ENCODE measurements at places on chromosomes 7 and 10.
A peak's percentile ranks its signal among the peaks of the same experiment; 100 is the strongest.

DNA sequence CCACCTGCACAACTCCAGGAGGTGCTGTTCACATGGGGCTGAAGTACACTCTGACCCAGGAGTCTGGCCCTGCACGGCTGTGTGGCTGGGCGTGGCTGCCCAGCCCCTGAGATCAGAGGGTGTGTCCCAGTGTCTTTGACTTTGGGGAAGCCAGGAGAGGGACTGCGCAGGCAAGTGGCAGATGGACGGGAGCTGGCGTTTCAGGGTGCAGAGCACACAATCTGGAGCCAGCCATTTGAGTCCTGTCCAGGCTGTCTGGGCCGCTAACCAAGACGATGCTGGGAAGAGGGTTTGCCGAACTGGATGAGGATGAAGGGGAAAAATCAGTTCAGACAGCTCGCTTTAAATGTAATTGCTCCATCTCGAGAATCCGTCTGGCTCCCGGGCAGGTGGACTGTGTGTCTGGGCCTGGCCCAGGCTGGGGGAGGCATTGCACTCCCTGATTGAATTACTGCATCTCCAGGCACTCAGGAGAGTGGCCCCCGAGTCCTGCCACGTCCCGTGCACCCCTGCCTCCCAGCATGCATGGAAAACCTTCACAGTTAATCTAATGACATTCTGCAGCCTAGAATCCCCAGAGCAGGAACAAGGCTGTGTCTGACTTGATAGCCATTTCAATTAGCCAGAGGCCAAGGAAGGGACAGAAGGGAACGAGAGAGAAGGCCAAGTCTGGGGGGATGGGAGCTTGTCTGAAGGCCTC is 120.8 kb upstream of the NANOS1 start:
- H3K36me3 ChIP-seq: no peaks in the 10 kb centered on the region
- no peak for DNase-seq
- H3K4me3 ChIP-seq: no peak overlapping the region
- H3K4me1 ChIP-seq: peaks cover 36% of the 10 kb centered on the region
- H3K27ac ChIP-seq: no peak overlapping the region

- no peak overlapping the region for H3K27ac ChIP-seq
- H3K27me3 ChIP-seq: peaks cover 4% of the 10 kb centered on the region
- H3K4me1 ChIP-seq: peaks cover 40% of the 10 kb centered on the region
- H3K36me3 ChIP-seq: peaks cover 10% of the 10 kb centered on the region
- H3K4me3 ChIP-seq: no peak overlapping the region
Observed at GRCh38 chr10:132560241-132560731, 22.7 kb downstream of the INPP5A start.

DNA sequence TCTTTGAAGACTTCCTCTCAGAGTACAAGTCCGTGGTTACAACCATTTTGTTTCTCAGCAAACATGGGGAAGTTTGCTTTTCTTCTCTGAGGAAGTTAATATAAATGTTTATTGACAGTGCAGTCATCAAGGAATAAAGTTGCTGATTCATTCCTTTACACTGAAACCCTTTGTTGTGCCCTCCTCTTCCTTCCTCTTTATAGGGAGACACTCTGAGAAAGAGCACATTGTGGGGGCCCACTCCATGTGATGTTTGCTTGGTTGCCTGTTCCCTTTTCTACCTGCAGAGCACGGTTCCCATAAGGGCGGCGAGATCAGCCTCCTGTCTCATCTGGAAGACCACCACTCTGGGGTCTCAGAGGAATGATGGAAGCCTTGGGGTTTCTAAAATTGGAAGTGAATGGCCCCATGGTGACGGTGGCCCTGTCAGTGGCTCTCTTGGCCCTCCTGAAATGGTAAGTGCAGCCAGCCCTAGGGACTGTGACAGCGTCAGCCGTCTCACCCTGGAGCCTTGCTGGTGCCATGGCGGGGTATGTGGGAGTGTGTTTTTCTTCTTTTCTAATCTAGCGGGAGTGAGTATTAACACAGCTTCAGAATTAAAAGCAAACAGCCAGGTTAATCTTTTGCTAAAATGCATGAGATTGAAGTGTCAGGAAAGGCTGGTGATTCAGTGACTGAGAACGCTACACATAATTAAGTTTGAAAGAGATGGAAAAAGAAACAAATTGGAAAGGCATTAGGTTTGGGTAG is at the start of gene TBXAS1:
TBXAS1 (plus strand) TSS at position 240 of the 750 bp plus-strand sequence; CDS start at position 367, 127 bp downstream.
- DNase-seq: no peak
- peaks cover 29% of the 10 kb centered on the region for H3K36me3 ChIP-seq
- H3K27ac ChIP-seq: peak within 1 kb of the TSS; percentile 79
- H3K4me1 ChIP-seq: peaks cover 31% of the 10 kb centered on the region
- peaks cover 22% of the 10 kb centered on the region for H3K27me3 ChIP-seq
- H3K4me3 ChIP-seq: peak within 1 kb of the TSS; percentile 39

DNA sequence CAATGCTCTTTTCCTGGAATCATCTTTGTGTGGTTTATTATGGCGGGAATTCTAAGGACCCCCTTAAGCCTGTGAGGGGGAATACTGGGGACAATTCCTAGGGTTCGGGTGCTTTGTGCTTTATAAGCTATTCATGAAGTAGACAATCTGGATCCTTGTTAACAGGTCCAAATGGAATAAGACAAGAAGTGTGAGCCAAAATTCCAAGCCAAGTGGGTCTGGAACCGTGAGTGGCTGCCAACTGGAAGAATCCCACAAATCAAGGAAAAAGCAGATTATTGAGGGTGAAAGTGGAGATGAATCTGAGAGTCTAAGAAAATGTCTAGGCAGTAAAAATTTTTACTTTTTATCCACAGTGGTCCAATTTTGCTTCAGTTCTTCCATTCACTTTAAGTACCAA is 136.8 kb downstream of the MDFIC start:
- no peak overlapping the region for H3K4me3 ChIP-seq
- H3K36me3 ChIP-seq: no peaks in the 10 kb centered on the region

- H3K27ac ChIP-seq: peak overlapping the region; percentile 70
- H3K36me3 ChIP-seq: peaks cover 60% of the 10 kb centered on the region
- DNase-seq: no peak
- H3K4me1 ChIP-seq: peaks cover 78% of the 10 kb centered on the region
- H3K4me3 ChIP-seq: no peak overlapping the region
Observed at GRCh38 chr7:42123716-42124115, 113.3 kb downstream of the GLI3 start.

DNA sequence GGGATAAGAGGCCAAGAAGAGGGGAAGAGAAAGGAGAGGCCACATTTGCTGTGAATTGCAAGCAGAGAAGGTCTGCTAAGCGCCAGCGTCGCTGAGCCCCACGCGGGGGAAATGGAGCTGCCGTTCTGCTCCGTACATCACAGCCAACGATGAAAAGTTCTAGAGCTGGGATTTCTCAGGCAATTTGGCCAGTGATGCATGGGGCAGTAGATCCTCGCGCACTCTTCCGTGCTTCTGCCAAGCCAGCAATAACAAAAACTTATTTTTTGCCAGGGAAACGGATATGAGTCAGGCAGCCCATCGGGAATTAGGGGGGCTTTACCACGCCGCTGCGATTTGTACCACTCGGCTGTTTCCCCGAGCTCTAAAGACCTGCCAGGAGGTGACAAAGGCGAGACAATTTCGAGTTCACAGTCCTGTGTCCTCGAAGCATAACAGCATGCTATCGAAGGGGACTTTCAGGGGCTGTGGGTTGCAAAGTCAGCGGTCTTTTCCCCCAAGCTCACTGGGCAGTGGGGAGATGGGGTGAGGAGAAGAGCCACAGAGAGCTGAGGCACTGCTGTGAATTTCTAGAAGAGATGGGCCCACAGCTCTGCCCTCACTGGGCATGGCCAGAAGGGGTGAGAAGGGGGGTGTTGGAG is 30.0 kb upstream of the SLF2 start:
- peaks cover 93% of the 10 kb centered on the region for H3K4me1 ChIP-seq
- DNase-seq: no peak
- H3K27me3 ChIP-seq: peaks cover 6% of the 10 kb centered on the region

- H3K27ac ChIP-seq: no peak overlapping the region
- DNase-seq: no peak
- no peaks in the 10 kb centered on the region for H3K27me3 ChIP-seq
- H3K36me3 ChIP-seq: peaks cover 64% of the 10 kb centered on the region
- H3K4me3 ChIP-seq: no peak overlapping the region
Observed at GRCh38 chr7:1963575-1963974, 269.2 kb downstream of the MAD1L1 start.

- no peak overlapping the region for H3K27ac ChIP-seq
- DNase-seq: no peak
- no peaks in the 10 kb centered on the region for H3K4me1 ChIP-seq
- H3K27me3 ChIP-seq: no peaks in the 10 kb centered on the region
Observed at GRCh38 chr10:17599089-17599488, 18.1 kb downstream of the HACD1 start.

GRCh38 chr10:43226441-43226840 is 40.4 kb downstream of the RASGEF1A start:
- DNase-seq: no peak
- no peaks in the 10 kb centered on the region for H3K4me1 ChIP-seq
- no peaks in the 10 kb centered on the region for H3K36me3 ChIP-seq
- H3K27ac ChIP-seq: no peak overlapping the region

- H3K4me3 ChIP-seq: no peak overlapping the region
- H3K36me3 ChIP-seq: no peaks in the 10 kb centered on the region
- peaks cover 60% of the 10 kb centered on the region for H3K27me3 ChIP-seq
- no peak overlapping the region for H3K27ac ChIP-seq
Observed at GRCh38 chr10:131044379-131045111, 267.0 kb downstream of the TCERG1L start.

DNA sequence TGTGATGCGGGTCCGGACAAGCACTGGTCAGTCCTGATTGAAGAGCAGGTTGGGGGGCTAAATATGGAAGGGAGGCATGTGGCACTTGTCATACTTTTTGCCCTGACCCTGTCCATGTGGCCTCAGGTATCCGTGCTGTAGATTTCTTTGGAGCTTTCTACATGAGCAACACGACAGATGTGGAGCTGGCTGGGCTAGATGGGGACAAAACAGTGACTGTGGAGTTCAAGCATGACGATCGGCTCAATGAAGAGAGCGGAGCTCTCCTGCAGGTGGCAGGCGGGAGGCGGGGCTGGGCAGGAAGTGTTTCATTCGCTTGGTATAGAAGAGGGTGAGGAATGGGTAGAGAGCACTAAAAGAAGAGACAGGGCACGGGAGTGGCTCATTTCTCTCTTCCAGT is 13.0 kb upstream of the CHCHD1 start:
- peak overlapping the region; percentile 76 for H3K27ac ChIP-seq
- H3K36me3 ChIP-seq: peaks cover 66% of the 10 kb centered on the region
- peaks cover 24% of the 10 kb centered on the region for H3K4me1 ChIP-seq
- no peaks in the 10 kb centered on the region for H3K27me3 ChIP-seq

- no peaks in the 10 kb centered on the region for H3K36me3 ChIP-seq
- no peak overlapping the region for H3K27ac ChIP-seq
- no peaks in the 10 kb centered on the region for H3K4me1 ChIP-seq
- no peak overlapping the region for H3K4me3 ChIP-seq
- DNase-seq: no peak
- H3K27me3 ChIP-seq: no peaks in the 10 kb centered on the region
Observed at GRCh38 chr7:81715984-81716588, 53.8 kb downstream of the HGF start.

GRCh38 chr7:29956487-29956836 is 33.1 kb downstream of the SCRN1 start:
- no peak for DNase-seq
- peaks cover 26% of the 10 kb centered on the region for H3K4me1 ChIP-seq
- no peak overlapping the region for H3K4me3 ChIP-seq
- peaks cover 2% of the 10 kb centered on the region for H3K27me3 ChIP-seq
- H3K27ac ChIP-seq: no peak overlapping the region

DNA sequence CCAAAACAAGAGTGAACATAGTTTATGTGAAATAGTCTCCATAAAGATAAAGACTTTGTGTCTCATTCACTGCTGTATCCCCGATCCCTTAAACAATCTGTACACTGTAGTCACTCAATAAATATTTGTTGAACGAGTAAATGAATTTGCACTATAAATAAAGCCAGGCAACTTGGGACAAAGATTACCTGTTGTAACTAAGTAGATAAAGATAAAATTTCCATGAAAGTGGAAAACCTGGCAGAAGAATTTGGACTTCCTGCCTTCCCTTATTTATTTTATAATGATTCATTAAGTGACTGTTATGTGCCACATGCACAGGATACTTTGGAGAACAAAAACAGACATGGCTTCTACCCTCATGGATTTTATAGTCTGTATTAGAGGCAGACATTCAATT is 277.7 kb upstream of the KAT6B start:
- H3K27me3 ChIP-seq: no peaks in the 10 kb centered on the region
- no peak overlapping the region for H3K4me3 ChIP-seq
- H3K36me3 ChIP-seq: no peaks in the 10 kb centered on the region
- H3K27ac ChIP-seq: no peak overlapping the region
- DNase-seq: no peak

DNA sequence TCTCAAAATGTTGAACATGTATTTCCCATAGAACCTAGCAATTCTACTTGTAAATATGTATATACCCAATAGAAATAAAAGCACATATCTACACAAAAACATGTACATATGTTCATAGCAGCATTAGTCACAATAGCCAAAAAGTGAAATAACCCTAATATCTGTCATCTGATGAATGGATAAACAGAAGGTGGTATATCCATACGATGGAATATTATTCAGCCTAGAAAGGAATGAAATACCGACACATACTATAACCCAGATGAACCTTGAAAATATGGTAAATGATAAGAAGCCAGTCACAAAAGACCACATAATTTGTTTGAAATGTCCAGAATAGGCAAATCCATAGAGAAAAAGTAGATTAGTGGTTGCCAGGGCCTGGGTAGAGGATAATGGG is 87.9 kb downstream of the MCU start:
- H3K36me3 ChIP-seq: peaks cover 18% of the 10 kb centered on the region
- no peak for DNase-seq
- no peaks in the 10 kb centered on the region for H3K27me3 ChIP-seq
- H3K4me3 ChIP-seq: no peak overlapping the region

DNA sequence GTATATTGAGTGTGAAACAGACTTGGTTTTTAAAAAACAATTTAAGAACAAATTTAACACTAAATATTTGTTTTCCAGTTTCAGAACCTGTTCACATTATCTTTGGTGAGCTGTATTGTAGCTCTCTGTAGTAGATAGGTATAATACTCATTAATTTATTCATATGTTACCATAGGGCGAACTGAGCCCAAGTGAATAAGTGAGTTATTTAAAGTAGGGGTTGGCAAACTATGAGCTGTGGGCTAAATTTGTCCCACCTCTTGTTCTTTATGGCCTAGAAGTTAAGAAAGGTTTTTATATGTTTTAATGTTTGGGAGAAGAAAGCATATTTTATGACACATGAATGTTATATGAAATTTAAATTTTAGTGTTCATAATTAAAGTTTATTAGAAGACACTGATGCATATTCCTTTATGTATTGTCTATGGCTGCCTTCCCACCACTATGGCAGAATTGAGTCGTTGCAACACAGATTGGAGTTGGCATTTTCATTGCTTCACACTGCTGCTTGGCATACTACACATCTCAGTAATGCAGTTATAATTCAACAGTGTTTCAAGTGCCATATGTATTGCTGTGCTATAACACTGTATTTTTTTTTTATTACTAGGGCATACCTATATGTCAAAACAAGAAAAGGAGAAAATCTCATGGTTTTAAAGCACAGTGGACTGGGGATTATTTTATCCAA is 146.5 kb downstream of the ADK start:
- peaks cover 5% of the 10 kb centered on the region for H3K36me3 ChIP-seq
- no peak overlapping the region for H3K27ac ChIP-seq
- DNase-seq: no peak
- no peak overlapping the region for H3K4me3 ChIP-seq
- peaks cover 16% of the 10 kb centered on the region for H3K4me1 ChIP-seq
